Brain pericyte (primary cell): ENCODE measurements at places on chromosomes 4 and X.

DNA sequence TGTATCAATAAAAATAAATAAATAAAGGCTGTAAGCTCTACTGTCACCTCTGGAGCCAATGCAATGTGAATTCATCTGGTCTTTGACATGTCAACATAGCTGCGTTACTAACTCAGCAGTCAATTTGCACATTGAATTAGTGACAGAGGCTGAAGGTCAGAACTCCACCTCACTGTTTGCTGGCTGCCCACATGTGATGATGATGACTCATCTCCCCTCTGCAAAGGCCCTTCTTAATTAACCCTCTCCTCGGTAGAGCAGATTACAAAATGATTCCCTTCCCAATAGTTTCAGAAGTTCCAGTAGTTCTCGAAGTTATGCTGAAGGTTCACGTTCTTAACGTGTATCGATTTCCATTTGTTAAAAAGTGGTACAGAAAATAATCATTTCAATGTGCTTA, 1626.0 kb upstream of the TENM3 start:
- DNase-seq, result no peak

- DNase-seq, result no peak
Measured at GRCh38 chrX:13515211-13515930, 54.0 kb upstream of the EGFL6 start.

DNA sequence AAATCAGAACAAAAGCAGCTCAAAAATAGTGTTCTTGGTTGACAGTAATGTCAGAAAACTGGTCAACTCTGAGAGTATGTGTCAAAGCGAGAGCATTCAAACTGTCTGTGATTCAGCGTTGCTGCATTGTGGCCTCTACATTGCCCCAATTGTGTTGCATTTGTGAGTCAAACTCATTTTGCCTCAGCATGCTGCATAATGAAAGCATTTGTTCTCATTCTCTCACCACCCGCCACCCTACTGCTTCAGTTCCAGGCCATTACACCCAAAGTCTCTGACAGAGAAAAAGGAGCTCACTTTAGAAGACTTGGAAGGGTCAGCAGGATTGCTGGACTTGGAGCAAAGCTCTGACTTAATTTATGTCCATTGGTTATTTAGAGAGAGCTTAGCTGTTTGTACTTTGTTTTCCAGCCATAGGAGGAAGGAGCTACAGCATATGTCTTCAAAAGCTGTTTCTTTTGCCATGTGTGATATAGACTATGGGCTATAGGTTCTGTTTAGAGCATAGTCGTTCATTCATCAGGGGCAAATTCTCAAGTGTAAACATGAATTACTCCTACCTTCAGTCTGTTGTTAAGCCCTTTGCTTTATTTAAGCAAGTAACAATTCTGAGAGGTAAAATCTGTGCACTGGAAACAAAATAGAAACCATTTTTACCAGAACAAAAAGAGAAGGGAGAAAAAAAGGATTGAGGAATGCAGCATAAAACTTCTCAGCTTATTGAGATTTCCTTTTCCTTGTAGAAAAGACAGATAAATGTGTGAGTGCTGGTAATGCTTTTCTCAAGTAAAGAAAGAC, 153.4 kb upstream of the ANK2 start:
- DNase-seq, result no peak

GRCh38 chr4:42460043-42460442, 62.8 kb downstream of the SHISA3 start:
- DNase-seq, result no peak

DNA sequence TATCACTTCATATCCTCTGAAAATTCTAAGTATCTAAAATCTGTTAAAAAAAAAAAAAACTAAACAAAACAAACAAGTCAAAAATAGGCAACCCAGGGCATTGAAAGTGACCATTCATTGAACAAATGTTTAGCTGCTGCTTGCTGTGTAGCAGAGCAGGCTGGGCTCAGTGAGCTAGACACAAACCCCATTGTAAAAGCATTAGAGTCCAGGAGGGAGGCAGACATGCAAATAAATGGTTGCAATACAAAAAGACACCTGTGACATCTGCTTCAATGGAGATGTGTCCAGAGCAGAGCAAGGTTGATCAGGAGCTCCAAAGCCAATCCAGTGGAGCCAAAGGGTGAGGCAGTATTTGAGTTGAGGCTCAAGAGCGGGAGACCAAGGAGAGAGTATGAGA, 267.3 kb upstream of the GATB start:
- DNase-seq, result no peak

DNA sequence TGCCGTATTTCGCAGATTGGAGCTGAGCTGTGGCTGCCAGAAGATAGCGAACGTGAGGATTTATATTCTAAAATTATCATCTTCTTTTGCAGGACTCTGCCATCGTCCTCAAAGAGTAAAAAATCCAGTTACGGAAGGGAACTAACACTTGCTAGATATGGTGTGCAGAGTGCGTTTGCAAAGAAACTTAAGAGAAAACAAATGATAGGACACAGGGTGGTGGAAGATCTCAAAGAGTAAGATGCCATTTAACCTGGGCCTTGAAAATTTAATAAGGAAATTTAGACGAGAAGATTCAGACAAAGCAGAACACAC, 566 bp downstream of the LARP7 start:
- DNase-seq, result no peak

DNA sequence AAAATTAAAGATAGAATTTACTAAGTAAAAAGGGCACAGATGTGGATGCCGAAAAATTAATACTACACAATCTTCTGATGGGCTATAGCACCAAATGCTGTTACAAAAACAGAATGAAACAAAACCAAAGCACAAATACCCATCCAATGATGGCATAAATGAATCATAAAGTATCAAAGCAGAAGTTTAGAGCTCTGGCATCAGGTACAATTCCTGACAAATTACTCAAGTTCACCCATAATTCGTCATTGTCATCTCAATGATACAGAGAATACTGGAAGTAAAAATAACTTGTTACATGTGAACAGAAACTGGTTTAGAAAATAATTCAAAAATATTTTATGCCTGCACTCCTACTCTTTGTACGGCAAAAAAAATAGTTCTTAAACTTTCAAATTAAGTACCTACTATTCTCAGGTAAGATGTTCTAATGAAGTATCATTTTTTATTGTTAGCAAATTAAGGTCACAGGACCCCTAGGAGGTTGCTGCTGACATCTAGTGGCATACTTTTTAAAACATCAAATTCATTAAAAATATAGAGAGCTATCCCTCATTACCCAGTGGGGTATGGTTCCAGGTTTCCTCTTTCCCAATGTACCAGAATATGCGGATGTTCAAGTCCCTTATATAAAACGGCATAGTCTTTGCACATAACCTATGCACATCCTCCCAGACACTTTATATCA, 126.1 kb downstream of the INPP4B start:
- no peak for DNase-seq

DNA sequence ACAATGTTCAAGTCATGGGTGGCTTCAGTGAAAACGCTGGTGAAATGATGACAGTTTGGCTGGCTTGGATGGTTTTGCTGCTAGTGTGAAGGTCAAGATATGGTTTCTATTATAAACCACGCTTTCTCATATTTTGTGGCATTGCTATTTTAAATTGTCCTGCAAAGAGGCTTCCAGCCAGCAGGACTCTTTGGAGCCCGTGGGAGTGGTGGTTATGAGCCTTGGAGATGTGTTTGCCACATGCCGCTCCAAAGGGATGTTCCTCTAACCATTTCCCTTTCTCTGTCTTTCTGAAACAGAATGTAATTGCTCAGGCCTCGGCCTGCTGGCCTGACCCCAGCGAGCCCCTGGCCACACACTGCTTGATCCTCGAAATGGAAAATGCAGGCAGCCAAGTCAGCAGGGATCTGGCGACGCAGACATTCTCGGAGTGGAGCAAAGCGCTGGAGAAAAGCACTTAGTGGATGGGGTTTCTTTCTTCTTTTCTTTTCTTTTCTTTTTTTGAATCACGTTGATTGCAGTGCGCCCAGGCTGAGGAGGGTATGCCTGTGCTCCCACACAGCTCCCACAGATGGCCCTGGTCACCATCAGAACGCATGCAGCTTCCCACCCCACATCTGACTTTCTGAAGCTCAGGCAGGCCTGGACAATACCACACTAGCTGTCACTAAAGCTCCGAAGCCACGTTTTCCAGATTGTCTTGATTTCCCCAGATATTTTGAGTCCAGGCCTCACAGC, 114.0 kb downstream of the ENPP6 start:
- DNase-seq, result no peak

DNA sequence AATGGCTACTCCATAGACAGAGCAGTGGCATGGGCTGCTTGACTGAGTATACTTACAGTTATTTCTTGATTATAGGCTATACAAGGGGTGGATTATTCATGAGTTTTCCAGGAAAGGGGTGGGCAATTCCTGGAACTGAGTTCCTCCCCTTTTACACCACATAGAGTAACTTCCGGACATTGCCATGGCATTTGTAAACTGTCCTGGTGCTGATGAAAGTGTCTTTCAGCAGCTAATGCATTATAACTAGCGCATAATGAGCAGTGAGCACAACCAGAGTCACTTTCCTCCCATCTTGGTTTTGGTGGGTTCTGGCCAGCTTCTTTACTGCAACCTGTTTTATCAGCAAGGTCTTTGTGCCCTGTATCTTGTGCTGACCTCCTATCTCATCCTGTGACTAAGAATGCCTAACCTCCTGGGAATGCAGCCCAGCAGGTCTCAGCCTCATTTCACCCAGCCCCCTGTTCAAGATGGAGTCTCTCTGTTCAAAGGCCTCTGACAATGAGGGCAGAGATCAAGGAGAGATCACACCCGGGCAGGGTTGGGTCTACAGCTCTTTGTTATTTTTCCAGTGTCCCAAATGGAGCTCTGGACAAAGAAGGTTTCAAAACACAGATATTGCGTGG, 468.4 kb upstream of the PRKX start:
- no peak for DNase-seq

DNA sequence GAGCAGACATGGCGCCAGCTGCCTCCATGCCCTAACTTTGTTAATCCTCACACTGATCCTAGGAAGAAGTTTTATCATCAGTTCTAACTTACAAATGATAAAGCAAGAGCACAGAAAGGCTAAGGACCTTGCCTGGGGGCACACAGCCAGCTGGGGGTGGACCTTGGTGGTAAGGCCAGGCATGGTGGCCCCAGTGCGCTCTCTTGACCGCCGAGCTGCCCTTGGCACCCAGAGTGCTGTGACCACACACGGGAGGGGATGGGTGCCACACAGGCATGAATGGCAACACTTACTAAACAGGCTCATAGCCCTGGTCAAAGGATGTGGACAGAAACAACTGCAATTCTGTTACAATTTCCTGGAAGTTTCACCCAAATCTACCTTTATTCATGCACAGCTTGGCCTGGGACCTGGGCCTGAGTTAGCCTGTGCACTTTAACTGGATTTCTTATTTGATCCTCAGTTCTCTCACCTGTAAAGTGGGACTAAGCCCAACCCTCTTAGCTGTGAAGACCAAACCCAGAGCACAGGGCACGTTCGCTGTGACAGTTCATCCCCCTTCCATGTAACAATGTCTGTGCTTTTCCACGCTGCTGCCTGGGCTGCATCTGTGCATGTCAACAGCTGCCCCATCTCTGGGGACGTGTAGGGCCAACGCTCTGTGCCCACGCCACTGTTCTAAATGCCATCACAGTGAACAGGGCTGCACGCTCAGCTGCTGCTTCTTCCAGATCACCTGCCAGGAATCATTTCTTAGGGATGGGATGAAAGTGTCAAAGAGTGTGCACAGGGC, 44.8 kb downstream of the ACOX3 start:
- no peak for DNase-seq
